ENCODE measurements at places on chromosomes 1 and 21.
A peak's percentile ranks its signal among the peaks of the same experiment; 100 is the strongest.

GRCh38 chr1:39105061-39105840 is 79.1 kb downstream of the NDUFS5 start:
- DNase-seq, result peak; percentile 65

DNA sequence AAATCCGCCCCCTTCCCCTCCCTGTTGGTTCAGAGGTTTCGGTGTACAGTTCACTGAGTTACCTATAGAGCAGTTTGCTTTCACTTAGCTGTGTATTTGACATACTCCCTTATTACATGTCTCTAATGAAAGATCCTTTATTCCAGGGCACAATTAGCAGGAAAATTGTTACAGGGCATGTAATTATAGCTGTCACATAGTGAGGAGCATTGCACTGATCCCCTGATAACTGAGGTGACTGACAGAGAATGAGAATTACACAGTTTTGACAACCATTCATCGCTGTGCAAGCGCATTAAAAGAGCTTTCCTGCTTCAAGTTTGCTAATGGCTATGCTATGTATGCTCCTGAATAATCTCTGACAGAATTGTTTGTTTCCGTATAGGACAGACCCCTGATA is 26.9 kb downstream of the DAP3 start:
- no peak for DNase-seq

DNA sequence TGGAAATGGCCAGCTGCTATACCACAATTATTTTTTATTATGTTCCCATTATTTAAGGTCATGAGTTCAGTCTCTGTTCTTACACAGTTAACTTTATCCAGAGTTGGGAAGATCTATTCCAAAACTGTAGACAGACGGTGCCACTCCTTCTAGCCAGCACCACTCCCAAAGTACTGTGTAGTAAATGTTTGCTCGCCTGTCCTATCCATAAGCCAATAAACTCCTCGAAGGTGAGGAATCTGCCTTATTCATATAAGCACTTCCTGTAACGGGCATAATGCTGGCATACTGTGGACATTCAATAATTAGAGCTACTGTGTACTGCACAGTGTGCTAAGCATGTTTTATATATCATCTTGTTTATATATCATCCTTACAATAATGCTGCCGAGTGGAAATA is 26.1 kb upstream of the STMN1 start:
- no peak for DNase-seq

GRCh38 chr1:179014123-179014522 is 11.6 kb upstream of the FAM20B start:
- no peak for DNase-seq

GRCh38 chr1:27307874-27308598 is 13.9 kb upstream of the TMEM222 start:
- DNase-seq, result no peak

DNA sequence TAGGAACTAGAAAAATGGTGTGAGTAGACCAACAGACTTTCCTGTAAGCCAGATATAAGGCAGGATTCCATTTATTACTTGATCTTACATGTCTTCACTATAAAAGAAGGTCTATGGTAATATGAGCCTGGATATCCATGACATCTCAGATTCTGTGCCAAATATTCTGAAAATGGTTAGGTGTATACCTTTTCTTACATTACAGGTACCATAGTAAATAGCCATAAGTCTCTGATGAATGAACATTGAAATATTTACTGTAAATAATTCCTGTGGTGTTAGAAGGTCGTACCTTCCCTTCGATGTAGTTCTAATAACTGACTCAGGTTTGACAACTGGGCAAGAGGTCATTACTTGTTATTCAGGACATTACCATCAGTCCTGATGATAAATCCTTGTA is 657.9 kb downstream of the BRINP3 start:
- DNase-seq, result no peak

Measured in CD4-positive, alpha-beta T cell (primary cell).